Kidney capillary endothelial cell (primary cell): ENCODE measurements at places on chromosomes 5 and 9.

DNA sequence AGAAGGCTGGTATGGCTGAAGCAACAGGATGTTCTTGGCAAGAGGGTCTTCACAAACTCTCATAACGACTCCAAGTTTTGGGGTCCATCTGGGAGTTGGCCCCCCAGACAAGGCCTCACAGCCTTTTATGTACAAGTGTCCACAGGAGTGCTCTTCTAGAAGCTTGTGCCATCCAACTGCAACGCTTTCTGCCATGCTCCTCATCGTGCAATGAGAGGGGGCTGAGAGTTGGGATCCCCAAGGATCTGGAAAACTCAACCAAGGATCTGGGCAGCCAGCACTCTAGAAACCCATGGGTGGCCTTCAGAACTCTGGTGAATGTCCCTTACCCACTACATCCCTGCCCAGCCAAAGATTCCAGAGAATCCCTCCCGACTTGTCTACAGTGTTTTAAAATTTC lies 8.5 kb upstream of the AMBP start:
- DNase-seq: no peak

DNA sequence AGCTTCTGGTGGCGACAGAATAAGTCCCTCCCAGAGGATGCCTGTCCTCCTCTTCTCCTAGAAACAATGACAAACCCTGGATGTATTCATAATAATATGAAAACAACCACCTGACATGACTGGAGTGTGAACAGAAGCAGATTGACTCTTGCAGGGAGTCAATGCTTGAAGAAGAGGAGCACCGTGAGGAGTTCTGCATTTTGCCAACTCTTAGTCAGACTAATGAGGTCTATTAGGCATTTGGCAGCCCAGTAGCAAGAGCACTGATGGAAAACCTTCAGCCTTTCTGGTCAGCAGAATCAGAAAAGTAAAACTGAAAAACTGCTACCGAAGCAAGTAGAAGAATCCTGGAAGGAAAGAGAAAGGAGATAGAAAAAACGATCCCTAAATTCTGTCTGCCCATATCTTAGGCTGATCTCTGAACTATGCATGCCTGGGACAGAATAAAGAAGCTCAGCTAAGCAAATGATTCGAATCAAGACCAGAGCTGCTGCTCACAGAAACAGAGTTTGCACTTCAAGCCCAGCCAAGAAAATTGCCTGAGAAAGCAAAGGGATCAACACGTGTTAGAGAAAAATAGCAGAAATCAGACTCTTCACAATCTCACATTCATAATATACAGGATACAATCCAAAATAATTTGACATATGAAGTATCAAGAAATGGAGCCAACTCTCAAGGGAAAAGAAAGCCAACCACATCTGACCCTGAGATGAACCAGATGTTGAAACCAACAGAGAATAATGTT lies 69.5 kb upstream of the OSMR start:
- DNase-seq: no peak

DNA sequence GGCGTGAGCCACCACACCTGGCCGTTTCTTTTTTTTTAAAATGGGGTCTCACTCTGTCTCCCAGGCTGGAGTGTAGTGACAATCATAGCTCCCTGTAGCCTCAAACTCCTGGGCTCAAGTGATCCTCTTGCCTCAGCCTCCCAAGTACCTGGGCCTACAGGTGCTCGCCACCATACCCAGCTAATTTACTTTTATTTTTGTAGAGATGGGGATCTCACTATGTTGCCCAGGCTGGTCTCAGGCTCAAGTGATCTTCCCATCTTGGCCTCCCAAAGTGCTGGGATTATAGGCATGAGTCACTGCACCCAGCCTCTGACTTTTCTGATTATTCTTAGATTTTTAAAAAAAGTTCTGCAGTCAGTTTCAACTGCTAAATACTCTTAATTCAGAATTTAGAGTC lies 21.3 kb downstream of the RAI14 start:
- no peak for DNase-seq

DNA sequence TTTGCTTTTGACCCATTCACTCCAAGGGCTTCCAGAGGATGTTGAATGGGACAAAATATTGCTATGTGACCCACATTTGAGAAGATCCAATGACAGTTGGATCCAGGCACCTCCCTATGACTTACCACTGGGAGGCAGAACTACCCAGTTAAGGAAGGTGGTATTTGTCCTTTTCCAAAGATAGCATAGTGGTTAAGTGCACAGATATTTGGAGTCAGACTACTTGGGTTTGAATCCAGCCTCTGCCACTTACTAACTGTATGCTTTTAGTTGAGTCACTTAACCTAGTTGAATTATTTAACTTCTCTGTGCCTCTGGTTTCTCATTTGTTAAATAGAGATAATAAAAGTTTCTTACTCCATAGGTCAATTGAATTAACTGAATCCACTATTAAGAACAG lies 74.5 kb upstream of the PALM2AKAP2 start:
- DNase-seq: no peak

DNA sequence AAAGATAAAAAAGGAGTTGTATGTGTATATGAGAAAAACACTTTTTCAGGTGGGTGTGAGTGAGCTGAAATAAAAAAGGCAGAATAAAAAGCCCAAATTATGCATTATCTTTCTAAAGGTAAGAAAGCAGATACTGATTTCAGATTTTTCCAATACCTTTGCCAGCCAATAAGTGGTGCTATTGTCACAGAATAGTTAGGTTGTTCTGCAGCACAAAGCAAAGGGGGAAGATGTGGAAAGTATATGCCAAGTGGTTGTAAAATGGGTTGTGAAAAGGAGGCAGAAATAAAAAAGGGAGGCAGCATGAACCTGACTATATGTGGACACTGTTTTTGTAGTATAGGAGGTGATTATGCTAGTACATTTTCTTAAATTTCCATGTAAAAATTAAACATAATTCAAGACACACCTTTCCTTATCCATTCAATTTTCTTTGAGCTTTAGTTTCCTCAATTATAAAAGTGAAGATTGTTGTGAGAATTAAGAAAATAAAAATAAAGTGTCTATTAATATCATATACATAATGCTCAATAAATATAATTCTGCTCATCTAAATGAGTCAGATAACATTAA lies 106.7 kb downstream of the SMIM15 start:
- peak; percentile 72 for DNase-seq

GRCh38 chr5:84227236-84227635 lies 157.4 kb downstream of the EDIL3 start:
- no peak for DNase-seq

GRCh38 chr5:130092991-130093390 lies 188.7 kb downstream of the CHSY3 start:
- DNase-seq: no peak

DNA sequence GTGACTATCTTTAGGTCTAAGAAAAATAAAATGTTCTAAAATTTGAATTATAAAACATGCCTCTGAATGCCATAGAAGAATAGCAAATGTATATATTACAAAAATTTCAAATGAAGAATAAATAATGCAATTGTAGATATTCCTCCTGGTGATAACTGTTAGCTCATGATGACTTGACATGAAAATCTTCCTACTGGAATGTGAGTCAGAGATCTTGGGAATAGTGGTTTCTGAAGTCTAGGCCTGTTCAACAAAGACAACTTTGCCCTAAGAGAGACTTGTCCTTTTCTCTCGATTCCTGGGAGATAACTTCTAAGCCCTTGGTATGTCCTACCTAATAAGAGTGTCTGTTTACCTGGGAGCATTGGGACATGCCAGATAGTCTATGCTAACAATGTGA lies 746.3 kb upstream of the RIOK2 start:
- DNase-seq: no peak

DNA sequence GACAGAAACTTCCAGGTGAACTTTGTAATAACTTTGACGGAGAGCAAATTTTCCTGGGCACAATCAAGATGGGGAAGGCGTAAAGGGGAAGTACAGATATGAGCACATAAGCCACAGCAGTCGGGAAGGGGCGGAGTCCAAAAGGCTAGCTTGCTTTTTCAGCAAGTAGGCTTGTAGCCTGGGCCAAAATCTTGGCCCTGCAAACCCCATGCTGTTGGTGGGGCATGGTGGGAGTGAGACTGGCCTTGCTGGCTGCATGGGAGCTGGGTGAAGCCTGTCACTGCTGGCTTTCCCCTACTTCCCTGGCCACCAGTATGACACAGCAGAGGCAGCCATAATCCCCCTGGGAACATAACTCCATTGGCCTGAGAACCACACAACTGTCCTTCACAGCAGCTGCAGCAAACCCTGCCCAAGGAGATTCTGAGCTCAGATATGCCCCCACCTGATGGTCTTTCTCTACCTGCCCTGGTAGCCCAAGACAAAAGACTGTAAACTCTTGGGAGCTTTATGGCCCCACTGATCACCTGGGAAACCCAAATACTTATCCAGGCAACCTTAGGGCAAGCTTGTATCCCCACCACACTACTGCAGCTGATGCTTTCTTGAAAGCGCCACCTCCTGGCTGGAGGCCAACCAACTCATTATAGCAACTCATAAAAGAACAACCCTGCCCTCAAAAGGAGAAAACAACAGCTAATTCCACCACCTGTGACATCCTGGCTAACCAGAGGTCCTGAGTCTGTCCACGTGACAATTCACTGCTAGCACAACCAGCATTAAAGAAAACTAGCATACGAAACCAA lies 24.0 kb downstream of the DCTN4 start:
- no peak for DNase-seq

DNA sequence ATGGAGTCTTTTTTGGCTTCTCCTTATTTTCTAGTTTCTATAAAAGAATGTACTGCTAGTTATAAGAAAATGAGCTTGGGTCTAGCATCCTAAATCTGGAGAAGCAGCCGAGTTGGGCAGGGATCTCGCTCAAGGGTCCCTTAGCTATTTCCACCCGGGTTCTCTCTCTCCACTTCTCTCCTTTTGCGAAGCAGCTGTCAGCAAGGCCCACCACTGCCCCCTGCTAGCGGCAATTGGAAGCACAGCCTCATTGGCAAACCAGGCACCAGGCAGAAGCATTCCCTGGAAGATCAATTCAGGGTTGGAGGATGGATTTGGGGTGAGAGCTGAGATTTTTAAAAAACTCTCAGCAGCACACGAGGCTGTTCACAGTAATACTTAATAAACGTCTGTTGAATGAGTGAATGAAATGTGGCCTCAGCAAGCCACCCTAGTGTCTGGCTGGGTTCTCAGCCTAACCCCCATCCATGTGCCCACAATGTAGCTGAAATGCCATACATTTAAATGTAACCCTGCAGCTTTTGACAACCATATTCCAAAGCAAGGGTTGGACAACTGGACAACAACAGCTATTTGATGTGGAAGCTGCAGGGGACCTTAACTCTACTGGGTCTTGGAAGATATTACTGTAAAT lies 34.6 kb upstream of the TNIP1 start:
- DNase-seq: peak; percentile 50

DNA sequence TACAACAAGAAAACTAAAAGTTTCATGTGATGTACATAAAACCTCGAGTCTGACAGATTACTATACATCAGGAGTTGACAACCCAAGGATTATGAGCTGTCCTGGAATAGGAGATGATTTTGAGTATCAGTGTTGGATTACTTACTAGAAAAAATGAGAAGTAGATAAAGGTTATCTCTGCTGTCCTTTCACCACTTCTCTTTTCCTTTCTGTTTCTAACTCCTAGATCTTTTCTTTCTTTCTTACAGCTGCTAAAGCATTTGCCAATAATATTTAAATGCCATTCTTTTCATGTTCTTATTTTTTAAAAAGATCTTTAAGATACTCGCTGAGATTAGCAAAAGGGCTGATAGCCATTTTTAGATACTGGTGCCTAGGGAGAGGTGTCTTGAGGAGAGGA lies 14.8 kb downstream of the RBM27 start:
- DNase-seq: no peak

DNA sequence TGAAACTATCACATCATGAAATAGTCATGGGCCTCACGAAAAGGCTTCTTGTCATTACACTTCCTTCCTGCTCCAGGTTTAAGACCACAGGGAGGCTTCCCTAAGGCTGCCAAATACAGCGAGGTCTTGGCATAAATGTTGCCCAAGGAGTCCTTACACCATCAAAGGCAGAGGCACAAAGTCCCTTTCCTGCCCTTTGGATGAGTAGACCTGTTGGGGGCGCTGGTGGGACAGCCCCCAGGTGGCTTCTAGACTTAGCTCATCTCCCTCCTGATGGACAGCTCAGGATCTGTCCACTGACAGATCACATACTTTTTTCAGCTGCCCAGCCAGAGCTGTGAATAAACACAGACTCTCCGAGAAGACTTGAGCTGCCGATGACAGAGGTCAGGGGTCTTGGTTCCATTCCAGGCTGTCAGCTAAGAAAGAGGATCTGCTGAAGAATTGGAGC lies 15.5 kb upstream of the MEGF9 start:
- DNase-seq: no peak

DNA sequence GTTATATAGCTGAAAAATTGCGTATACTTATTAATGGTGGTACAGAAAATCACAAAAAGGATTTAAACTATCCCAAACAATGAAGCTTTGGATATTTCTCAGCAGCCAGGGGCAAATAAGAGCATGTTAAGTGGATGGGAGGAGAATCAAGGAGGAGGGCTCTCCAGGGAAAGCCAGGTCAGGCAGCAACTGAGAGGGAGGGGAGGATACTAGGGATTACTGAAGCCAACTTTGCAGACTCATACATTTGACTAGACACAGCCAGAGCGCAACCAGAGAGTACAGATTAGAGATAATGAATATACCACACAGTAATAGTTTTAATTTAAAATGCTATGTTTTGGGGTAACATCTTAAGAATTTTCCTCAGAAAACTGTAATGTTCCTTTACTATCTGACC lies 360.2 kb downstream of the HCN1 start:
- DNase-seq: no peak

- no peak for DNase-seq
These were observed 29.3 kb upstream of the LVRN start for GRCh38 chr5:115932991-115933390.

DNA sequence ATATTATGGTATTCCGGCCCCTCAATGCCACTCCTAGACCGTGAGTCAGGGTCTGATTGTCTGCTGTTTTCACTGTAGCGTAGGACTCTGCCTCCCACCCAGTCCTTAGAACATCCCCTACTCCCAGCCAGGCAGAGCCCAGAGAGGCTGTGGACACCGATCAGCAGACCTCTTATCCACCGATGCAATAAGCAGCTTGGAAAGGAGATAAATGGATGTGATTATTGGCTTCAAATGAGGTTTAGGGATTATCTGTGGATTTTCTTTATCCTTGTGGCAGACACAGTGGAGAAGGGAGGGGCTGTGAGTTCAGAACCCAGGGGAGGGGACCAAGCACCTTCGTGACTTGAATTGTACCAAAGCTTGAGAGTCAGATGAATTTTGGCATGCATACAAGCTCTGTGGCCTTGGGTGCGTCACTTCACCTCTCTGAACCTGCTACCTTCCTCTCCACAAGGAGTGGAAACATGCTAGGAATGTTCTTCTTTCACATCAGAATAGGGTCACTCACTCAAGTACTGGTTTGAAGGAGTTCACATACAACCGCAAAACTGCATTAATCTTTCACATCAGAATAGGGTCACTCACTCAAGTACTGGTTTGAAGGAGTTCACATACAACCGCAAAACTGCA lies 83.1 kb upstream of the CPLX2 start:
- no peak for DNase-seq
